ENCODE measurements at places on chromosomes 11 and 22. TPM values are rescaled to one million over a fixed set of nuclear protein-coding genes. Genes with fewer than 3 reads are reported as not detected.

GRCh38 chr22:17117400-17117799, 3.8 kb downstream of the TMEM121B start:
- no peak for DNase-seq

DNA sequence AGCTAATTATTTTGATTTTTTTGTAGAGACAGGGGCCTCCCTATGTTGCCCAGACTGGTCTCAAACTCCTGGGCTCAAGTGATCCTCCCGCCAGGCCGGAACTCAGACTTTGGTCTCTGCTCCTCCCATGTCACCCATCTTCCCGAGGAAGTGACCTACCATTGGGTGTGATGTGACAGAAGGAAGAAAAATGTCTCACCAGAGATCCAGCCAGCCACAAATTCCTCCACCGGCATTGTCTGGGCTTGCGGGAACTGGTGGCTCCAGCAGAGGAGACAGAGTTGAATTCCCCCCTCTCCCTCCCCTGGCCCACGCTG, 772 bp downstream of the SLC25A45 start:
- no peak for DNase-seq

- DNase-seq = no peak
Measured at GRCh38 chr22:44438481-44439131, 59.4 kb downstream of the RTL6 start.

- no peak for DNase-seq
Measured at GRCh38 chr11:72240461-72241290, 3.3 kb downstream of the PHOX2A start.

GRCh38 chr11:77322926-77323590, 21.6 kb upstream of the GDPD4 start:
- no peak for DNase-seq

- no peak for DNase-seq
Measured at GRCh38 chr11:132264616-132265015, 894.2 kb downstream of the NTM start.

TMEM151A gene
- total RNA-seq = not detected

BAIAP2L2 gene
- 1.6 TPM for total RNA-seq

TSSK2 gene
- not detected for total RNA-seq

OR52N4 gene
- 0.62 TPM for total RNA-seq

All from activated CD4-positive, alpha-beta memory T cell treated with anti-CD3 and anti-CD28 coated beads for 36 hours (primary cell).